ENCODE measurements at places on chromosomes 2 and 18.

- no peak for DNase-seq
These were observed 161.6 kb downstream of the BCL11A start for GRCh38 chr2:60391649-60392375.

DNA sequence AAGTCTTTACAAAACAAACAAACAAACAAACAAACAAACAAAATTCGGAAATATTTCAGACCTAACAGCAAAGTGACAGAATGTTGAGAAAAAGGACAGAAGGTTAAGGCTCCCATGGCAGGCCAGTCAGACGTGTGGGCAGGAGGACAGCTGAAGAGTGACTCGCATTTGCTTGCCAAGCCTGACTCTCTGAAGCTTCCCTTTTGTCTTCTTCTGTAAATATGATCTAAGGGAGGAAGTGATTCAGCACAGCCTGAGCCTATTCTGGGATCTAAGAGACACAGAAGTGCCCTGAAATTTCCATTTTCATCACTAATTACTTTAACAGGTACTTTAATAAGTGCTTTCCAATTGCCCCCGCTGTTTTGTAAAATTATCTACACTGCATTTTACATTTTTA, 134.0 kb upstream of the LYPD1 start:
- peak; percentile 19 for DNase-seq

DNA sequence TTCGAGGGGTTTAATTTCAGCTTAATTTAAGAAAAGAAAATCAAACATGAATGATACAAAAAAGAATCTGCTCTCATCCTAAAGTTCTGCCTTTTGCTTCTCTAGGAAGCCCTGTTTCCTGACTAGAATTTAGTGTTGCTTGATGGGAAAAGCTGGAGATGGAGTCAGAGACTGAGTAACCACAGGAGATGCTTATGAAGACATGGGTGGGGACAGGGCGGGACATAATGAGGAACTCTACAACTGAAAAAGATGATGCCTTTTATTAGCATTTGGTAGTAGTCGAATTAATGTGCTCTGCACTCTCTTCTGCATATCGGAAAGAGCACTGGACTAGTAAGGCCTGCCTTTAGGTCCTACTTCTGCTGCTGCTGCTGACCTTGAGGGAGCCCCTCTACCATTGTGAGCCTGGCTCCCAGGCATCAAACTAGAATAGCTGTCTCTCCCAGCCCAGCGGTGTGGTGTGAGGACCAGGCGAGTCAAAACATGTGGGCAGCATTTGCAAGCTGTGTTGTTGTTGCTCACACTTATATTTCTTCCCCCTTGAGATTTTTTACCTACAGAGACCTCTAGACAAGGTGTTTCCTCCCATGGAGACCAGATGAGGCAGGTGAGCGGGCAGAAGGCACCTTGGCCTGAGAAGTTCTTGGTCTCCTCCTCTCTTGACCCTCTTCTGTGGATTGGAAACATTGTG, 61.5 kb downstream of the INPP4A start:
- DNase-seq = peak; percentile 73

- DNase-seq = no peak
These were observed 44.4 kb downstream of the EXOC6B start for GRCh38 chr2:72781480-72781879.

GRCh38 chr2:23456396-23456795, 71.4 kb downstream of the KLHL29 start:
- DNase-seq = no peak
